ENCODE measurements at places on chromosomes 5 and 9.

DNA sequence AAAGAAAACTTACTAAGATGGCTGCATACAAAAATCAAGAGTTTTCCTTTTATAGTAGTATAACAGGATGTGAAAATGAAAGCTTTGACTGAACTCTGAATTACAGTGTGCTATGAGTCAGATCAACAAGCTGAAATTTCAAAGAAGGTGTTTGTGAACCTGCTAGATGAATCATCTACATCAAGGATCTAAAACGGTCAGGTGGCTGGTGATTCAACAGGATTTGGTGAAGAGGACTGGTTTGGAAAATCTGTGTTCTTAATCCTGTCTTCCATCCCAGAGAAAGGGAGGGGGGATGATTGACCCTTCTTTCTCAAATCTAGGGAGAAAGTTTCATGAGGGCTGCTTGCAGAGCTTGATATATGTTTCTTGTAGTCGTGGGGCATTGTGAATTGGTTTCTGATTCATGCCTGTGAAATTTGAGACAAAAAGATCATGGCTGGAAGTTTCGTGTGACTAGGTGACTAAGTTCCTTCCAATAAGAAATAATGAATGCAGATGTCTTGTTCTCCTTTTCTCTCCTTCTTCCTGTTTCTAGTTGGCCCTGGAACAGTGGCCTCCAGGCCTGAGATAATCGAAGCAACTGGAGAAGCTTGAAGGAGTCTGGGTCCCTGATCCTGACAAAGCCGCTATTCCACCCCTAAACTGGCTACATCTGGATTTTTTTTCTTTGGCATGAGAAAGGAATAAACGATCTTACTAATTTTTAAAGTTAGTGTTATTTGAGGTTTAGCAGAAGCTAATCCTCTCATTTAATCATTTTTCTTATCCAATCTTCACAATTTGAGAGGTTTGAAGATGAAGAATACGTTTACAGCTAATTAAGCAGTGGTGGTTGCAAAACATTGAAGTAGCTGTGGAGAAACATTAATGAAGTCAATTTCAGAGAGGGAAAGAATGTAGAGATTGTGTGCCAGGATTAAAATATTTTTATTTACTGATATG, 67.2 kb downstream of the MRPS30 start:
- no peak for DNase-seq

- DNase-seq: no peak
Measured at GRCh38 chr9:126490214-126490631, 123.5 kb upstream of the LMX1B start.

DNA sequence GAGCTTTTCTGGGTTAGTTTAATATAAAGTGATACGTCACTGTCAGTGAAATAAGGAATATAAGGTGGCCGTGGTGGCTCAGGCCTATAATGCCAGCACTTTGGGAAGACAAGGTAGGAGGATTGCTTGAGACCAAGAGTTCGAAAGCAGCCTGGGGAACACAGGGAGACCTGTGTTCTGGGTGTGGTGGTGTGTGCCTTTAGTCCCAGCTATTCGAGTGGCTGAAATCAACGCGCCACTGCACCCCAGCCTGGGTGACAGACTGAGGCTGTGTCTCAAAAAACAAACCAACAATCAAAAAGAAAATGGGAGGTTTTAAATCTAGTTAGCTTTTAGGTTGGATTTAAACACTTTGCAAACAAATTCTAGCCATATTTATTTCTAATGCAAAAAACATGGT, 53.1 kb downstream of the NSD1 start:
- no peak for DNase-seq

DNA sequence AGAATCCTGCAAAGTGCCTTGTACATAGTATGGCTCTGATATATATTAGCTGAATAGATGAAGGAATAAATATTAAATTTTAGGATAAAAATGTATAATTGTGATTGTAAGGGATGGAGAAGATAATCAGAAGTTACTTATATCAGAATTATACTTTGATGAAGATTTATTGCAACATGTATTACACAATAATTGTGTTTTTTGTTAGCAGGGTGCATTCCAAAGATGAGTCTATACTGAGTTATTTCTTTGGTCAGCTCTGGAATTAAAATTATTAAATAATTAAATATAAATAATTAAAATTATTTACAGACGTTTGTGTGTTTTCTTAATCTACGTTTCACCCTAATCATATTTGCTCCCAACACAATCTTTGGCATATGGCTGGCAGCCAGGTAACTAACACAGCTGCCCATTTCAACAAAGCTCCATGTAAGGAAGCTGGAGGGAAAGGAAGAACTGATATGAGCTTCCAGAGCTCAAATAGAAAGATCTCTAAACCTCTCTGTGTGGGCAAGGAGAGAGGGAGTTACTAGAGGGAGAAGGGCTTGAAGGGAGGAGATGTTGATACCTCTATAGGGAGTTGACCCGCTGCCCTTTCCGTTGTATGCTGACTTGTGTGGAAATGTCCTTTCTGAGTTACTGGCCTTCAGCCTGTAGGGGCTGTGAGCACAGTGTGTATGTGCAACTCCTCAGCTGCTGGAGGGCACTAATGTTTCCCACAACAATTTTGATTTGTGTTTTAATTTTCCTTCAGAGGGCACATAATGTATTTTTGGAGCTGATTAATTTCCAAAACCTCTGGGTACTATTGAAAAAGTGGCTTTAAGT, 403.4 kb downstream of the MAN2A1 start:
- DNase-seq: no peak

GRCh38 chr9:124041817-124042116, 30.2 kb downstream of the LHX2 start:
- no peak for DNase-seq

GRCh38 chr5:148922606-148923005, 96.2 kb downstream of the ADRB2 start:
- no peak for DNase-seq

GRCh38 chr5:38938424-38938823, 92.6 kb downstream of the OSMR start:
- no peak for DNase-seq

- DNase-seq: no peak
Measured at GRCh38 chr5:76582230-76583162, 40.7 kb downstream of the F2RL2 start.

DNA sequence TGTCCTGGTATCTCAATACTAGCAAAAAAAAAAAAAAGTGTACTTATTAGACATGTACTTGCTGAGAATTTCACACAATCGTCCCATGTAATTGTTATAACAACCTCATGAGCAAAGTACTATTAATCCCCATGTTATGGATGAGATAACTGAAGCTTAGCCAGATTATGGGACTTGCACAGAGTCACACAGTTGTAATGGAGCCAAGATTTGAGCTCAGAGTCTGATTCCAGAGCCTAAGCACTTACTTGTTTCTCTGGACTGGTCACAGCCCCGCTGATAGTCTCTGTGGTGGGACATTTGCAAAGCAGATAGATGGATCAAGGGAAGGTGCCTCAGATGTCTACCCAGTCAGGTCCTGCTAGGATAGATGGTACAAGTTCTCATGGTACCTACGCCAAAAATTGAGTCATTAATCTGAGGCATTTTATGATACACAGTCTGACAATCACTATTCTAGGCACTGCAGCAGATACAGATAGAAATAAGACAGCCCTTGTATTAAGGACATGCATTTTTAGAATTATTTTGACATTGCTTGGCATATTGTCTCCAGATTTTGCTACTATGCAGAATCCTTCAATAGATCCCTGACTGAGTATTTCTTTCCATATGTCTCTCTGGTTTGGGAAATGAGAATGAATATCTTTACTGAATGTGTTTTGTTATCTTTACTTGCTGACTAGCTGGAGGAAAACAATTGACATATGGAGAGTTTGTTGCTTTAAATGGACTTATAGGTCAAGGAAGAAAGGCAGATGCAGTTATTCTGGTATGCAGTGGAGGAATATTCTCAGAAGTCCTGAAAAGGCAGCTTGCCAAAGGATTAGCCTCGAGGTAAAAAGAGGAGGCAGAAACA, 149.5 kb downstream of the ADAMTSL1 start:
- no peak for DNase-seq

GRCh38 chr9:100296407-100296806, 56.3 kb downstream of the TEX10 start:
- no peak for DNase-seq

GRCh38 chr9:127874301-127875221, 2.9 kb downstream of the AK1 start:
- no peak for DNase-seq

- no peak for DNase-seq
Measured at GRCh38 chr5:96823900-96824380, 16.2 kb upstream of the ERAP1 start.

DNA sequence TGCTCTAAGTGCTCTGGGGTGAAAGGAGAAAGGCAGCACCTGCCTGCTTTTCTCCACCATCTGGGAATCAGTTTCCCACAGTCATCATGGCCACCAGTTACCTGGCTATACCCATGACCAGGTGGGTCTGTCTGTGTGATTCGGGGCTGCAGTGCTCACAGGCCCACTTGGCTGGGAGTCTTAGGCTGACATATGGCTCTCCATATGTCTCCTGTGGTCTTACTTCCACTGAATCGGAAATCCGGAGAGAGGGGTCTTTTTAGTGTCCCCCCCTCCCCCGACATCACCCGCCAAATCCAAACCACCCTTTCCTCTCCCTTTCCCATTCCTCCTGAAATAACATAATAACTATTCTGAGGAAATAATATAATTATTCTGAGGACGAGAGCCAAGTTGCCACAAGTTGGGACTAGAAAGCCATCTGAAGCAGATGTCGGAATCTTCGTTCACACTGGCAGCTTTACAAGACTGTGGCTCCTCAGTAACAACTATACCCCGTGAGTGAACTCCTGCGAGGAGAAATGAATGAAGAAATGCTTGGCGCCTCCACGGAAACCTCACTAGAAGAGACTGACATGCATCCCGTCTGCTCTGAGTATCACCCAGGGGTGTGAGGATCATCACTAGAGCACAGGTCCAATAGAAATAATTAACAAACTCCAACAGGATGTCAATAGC, 143.4 kb downstream of the MYO10 start:
- DNase-seq: no peak

- no peak for DNase-seq
Measured at GRCh38 chr5:151541571-151541970, 49.6 kb downstream of the FAT2 start.

DNA sequence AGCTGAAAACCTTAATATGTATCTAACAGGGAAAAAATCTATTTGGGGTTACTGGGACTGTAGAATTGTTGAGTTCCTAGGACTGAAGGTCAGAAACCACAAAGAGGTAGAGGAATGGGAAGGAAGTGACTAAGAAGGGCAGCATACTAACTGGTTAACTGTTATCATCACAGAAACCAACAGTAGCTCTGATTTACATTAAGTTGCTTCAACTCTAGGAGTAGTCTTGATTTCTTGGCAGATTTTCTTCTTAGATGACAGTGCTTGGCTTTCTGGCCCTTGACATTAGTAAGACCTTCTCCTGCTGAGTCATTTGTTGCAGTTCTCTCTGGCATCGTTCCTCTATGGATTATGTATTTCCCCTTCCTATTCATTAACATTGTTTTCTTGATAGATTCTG, 116.1 kb upstream of the RASA1 start:
- no peak for DNase-seq

DNA sequence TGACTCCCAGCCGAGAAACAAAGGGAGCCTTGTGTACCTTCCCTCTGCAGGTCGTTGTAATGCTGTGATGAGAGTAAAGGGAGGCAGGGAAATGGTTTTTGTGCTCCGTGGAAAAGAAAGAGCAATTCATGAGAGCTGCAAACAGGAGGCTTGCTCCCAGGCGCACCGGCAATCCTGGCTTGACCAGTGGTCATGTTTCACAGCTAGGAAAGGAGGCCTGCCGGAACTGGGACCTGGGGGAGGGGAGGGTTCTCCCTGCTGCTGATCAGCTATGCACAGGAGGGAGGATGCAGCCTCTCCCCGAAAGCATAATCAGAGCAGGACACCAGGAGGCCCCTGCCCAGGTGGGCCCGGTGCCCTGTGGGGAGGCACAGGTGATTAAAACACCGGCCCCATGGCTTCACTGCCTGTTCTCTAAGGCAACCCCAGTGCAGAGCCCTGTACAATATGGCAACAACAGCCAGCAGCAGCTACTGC, 131.3 kb downstream of the ZDHHC21 start:
- DNase-seq: no peak

DNA sequence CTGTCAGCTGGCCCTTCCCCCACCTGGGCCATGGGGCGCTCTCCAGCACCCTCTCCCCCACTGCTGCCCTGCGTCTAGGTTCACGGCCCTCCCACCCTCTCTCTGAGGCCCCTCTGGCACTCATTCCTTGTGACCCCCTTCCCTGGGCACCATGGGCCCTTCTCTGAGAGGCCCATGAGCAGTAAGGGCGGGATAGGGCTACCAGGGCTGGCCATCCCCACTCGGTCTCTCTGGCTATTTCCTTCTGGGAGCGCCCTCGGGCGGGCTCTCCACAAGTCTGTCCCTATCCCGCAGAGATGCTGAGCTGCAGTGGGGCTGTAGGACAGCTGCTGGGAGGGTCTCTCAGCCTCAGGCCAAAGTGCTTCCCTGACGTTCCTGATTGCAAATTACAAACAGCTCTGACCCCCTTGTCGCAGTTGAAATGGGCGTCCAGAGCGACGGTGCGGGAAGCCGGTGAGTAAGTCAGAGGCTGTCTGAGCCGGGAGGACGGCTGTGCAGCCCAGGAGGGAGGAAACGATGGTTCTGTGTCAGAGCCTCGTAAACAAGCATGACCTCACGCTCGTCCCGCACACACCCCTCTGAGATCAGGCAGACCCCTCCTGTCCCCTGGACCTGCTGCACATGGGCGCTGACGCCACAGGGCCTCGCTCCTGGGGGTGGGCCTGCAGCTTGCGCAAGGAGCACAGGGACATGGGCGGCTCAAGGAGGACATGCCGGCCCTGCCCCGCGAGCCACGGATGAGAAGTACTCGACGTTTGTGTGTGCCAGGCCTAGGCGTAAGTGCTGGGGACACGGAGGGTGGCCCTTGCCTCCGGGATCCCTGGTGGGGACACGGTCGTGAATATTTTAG, 36.3 kb upstream of the GFPT2 start:
- DNase-seq: no peak

GRCh38 chr5:42020788-42021530, 95.9 kb downstream of the FBXO4 start:
- no peak for DNase-seq

- no peak for DNase-seq
Measured at GRCh38 chr9:135526730-135527571, 5.7 kb downstream of the LCN1 start.

- DNase-seq: no peak
Measured at GRCh38 chr9:79155308-79155707, 416.5 kb upstream of the TLE4 start.

GRCh38 chr5:107835096-107835495, 164.4 kb upstream of the EFNA5 start:
- no peak for DNase-seq

- no peak for DNase-seq
Measured at GRCh38 chr5:131589510-131590348, 45.3 kb downstream of the RAPGEF6 start.

GRCh38 chr5:20522905-20523482, 535.0 kb upstream of the CDH18 start:
- DNase-seq: no peak

Data from stimulated activated CD4-positive, alpha-beta T cell treated with anti-CD3 and anti-CD28 coated beads, Interleukin-4, amount 100 ng/mL, for 48 hours (primary cell).